ENCODE measurements at places on chromosomes 4 and X.

- no peak for DNase-seq
Observed at GRCh38 chr4:79294064-79294463, 31.8 kb downstream of the NAA11 start.

DNA sequence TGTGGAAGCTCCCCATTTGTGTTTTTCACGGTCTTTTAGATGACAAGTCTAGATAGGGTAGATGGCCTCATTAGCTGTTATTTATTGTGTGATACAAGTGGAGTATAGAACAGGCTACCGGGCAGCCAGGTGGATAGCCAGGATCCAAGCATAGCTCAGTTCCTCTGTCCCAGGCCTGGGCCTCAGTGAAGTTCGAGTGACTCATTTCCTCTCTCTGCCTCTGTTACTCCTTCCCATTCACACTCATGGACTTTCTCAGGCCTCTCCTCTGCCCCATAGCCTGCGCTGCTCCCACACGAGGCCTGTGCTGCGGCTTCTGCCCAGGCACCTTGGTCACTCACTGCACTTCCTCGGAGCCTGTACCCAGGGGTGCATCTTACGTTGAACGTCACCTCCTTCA, 54.5 kb downstream of the TENM3 start:
- DNase-seq: no peak

DNA sequence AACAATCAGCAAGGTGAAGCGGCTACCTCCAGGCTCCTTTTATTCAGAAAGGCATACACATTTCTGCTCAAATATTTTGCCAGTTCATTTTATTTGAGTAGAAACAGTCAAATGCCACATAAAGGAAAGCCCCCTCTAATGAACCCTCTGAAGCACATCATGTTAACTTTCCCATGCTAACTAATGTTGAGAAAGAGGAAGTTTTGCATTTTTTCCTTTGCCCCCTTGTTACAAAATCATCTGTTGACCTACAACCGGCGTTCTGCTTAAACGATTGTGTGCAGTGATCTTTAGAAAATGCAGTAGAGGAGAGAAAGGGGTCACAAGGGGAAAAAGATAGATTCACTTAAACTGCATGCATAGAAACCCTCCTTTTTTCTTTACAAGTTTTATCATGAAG, 25.2 kb upstream of the ATXN3L start:
- DNase-seq: no peak

DNA sequence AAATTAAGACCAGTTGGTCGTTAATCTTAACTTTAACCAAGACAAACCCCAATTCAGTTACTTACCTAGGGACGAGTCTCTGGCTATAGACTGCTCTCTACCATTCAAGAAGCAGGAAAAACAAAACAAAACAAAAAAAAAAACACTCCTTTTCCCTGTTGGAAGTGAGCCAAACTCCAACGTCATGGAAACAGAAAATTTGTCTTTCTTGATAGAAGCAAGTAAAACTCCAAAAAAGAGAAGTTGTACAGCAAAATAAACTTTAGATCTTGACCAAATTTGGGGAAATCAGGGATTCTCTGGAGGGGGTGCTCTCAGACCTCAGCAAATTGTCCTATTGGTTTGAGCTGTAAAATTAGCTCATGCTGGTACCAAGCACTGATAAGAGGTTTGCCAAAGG, 3.7 kb downstream of the CNGA1 start:
- DNase-seq: no peak

GRCh38 chrX:155886409-155886808, 5.3 kb downstream of the VAMP7 start:
- DNase-seq: no peak

DNA sequence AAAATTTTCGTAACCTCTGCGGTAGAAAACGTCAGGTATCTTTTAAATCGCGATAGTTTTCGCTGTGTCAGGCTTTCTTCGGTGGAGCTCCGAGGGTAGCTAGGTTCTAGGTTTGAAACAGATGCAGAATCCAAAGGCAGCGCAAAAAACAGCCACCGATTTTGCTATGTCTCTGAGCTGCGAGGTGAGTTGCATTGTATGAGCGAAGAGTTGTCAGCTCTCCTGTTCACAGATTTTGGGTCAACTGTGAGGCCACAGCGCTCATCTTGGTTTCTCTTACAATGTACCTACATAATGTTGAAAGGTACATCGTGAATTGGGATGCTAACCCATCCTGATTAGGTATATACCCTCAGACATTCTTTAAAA, 486 bp downstream of the CLCN3 start:
- DNase-seq: peak; percentile 11

DNA sequence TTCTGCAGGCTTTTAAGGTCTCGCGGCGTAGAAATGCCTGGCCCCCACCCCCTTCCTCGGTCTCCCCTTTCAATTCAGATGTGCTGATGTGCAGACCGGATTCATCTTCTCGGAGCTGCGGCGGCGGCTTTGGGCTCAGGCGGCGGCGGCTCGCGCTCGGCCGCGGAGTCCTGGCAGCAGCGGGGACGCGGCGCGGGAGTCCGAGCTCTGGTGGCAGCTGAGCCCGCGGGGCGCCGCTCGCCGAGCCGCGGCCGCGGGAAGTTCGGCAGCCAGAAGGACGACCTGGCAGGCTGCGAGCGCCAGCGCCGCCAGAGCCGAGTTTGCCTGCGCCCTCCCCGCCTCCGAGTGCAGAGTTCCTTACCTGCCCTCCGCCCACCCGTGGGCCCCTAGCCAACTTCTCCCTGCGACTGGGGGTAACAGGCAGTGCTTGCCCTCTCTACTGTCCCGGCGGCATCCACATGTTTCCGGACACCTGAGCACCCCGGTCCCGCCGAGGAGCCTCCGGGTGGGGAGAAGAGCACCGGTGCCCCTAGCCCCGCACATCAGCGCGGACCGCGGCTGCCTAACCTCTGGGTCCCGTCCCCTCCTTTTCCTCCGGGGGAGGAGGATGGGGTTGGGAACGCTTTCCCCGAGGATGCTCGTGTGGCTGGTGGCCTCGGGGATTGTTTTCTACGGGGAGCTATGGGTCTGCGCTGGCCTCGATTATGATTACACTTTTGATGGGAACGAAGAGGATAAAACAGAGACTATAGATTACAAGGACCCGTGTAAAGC, 448 bp downstream of the TLL1 start:
- peak; percentile 16 for DNase-seq

DNA sequence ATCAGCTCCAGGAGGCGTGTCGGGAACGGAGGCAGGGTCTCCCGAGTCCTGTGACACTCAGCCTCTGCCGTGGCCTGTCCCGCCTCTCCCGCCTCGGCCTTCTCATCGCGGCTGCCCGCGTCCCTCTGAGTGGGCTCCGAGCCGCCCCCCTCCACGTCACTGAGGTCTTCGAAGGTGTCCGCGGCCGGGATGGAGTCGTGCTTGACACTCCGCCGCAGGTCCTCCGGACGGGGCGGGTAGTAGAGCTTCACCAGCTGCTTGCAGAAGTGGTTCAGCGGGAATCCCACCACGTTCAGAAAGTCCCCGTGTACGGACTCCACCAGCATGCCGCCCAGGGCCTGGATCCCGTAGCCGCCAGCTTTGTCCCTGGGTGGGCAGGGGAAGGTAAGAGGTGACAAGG, 25.0 kb downstream of the ASMTL start:
- DNase-seq: no peak

GRCh38 chrX:151973060-151973661, 1.3 kb downstream of the GABRE start:
- DNase-seq: no peak

GRCh38 chr4:128060121-128060698, 902 bp upstream of the LARP1B start:
- DNase-seq: no peak

DNA sequence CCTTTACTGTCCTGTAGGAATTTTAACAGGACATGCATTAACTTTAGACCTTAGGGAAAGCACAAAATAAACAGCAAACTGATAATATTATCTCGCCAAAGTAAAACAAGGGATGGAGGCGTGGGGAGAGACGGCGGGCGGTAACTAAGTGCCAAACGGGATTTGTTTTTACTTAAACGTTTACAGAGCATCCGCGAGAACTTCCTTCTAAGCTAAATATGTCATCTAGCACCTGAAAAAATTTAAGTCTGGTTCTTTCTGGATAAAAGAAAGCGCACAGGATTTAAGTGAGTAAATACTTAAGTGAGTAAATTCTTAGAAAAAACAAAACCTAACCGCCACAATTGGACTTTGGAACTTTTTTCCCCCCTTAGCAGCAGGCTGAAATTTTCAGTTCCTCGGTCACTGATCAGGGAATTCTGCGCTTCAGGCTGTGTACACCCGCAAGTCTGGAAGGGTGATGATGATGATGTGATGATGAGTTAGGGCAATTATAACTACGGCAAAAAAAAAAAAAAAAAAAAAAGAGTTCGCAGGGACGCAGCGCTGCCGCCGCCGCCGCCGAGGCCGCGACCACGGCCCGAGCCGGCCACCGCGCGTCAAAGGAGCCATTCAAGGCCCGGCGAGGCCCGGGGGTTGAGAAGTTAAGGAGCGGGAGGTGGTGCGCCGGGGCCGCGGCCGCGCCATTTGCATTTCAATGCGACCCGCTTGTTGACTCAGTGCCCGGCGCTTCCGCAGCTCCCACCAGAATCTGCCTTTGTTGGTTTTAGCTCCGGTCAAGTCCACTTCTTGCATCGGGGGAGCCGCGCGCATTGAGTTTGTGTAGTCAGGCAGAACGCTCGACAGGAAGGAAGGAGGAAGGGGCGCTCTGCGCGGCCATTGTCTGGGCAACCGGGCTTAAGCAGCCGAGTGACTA, 108.8 kb downstream of the SPRY1 start:
- DNase-seq: no peak

GRCh38 chr4:11970754-11971153, 542.1 kb upstream of the HS3ST1 start:
- DNase-seq: no peak

GRCh38 chr4:40506492-40506891, 123.2 kb downstream of the RBM47 start:
- no peak for DNase-seq

DNA sequence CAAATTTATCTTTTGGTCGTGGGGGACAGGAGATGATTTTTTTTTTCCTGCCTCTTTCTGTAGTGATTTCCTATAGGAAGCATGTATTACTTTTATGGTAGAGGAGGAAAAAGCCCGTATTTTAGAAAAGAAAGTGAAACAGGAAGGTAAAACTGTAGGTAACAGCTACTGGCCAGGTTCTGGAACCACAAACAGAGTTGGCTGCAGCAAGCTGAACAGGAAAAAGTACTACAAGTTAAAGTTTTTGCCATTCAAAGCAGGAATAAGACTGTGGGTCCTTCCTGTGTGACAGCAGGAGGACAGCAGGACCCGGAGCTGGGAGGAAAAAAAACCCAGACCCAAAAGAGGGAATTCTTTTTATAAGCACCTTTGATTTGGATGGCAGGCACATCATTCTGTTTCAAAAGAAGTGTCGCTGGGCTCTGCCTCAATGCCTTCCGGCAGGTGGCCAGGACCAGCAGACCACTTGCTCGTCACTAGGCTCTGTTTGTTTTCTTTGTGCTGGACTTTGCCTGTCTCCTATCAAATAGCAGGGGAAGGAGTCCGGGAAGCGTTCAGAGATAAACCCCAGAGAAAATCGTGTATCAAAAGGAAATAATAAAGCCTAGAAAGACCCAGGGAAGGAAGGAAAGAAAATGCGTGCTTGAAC, 277.9 kb downstream of the ADGRA3 start:
- peak; percentile 29 for DNase-seq

DNA sequence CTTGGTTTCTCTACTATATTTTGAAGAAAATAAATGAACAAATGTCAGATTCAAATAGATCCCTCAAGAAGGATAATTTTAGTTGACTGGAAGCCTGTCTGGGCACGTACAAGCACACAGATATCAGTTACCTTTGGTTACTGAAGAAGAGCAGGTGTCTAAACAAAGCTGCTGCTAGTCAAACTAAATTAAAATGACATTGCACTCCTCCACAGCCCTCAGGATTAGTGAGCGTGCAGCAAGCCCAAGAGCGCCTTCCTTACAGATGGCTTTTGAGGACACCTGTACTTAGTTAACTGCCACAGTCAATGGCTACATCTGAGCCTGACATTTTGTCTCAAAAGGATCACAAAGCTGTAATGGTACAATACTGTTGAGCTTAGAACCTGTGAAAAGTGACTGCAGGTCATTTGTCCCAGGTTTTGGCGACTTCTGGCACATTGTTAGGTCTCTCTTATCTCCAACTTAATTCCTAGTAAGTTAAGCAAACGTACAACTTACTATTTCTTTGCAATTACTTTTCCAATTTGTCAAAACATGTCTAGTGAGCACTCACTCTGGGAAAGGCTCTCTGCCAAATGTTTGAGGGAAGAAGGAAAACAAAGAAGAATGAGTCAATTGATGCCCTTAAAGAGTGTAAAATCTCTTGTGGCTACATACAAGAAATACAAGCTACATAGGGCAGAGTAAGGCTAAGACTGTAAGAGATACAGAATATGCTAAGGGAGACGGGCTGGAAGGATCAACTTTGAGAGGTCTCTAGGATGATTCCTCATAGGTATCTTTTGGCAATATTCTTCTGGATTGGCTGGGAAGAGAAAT, 25.6 kb upstream of the DAPP1 start:
- peak; percentile 76 for DNase-seq

- no peak for DNase-seq
Observed at GRCh38 chr4:56450342-56450741, 14.3 kb downstream of the PAICS start.

GRCh38 chrX:139720979-139721378, 13.0 kb upstream of the MCF2 start:
- no peak for DNase-seq

DNA sequence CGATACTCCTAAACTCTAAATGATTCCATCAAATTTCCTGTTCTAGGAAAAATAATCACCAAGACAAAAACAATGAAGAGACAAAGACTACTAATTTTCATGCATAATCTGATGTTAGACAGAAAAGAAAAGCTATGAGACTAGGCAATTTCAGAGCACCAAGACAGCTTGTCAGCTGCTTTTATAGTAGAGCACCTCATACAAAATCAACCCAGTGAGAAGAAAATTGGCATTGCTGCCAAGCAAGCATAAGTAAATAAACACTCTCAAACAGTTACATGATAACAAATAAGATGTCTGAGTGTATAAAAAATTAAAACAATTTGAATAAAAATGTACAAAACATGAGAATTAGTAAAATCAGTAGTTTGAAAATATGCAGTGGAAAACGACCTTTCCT, 1544.6 kb downstream of the C4orf33 start:
- no peak for DNase-seq

DNA sequence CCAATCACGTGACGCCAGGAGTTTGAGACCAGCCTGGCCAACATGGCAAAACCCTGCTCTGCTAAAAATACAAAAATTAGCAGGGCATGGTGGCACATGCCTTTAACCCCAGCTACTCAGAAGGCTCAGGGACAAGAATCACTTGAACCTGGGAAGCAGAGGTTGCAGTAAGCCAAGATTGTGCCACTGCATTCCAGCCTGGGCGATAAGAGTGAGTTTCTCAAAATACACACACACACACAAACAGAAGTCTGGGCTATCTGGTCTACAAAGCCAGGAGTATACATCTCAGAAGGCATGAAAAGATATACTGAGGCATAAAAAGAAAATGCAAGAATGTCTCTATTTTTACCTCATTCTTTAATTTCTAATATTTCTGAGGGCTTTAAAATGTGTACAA, 11.3 kb downstream of the YTHDC1 start:
- DNase-seq: no peak
